ENCODE measurements at places on chromosomes 5 and 9.

GRCh38 chr5:32852535-32852934 is 141.4 kb downstream of the NPR3 start:
- DNase-seq: peak; percentile 54

DNA sequence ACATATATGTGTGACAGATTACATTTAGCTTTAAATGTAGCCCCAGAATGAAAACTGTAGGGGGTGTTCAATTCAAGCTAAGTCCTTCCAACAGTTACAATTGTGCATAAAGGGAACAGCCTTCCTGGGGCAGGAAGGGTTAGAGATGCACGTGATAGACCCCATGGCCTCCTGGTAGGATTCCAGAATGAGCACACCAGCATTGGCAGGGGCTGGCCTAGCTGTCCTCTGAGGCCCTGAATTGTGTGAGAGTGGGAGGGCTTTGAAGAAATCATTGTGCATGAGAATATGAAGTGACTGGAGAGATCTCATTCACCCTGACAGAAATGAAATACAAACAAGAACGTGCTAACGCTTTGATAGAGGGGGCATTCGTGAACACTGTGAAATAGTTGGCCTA is 663.8 kb upstream of the KLF4 start:
- DNase-seq: no peak

DNA sequence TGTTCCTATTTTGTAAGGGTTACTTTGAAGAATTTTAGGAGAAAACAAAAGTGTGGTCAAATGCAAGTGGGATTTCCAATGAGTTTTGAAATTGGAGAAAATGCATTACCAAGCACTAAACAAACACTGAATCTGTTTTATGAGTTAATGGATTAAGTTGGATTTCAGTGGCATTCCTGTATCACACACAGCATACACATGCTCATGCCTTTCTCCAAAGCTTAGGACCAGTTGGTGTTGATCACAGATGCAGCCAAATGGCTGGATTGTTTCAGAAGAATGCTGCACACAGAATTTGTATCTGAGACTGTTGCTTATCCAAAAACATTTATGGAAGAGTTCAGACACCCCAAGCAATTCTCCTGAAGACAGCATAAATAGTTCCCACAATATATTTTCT is 611.1 kb downstream of the ACTL7B start:
- no peak for DNase-seq

- no peak for DNase-seq
Observed at GRCh38 chr5:94326586-94326985, 291.8 kb downstream of the KIAA0825 start.

DNA sequence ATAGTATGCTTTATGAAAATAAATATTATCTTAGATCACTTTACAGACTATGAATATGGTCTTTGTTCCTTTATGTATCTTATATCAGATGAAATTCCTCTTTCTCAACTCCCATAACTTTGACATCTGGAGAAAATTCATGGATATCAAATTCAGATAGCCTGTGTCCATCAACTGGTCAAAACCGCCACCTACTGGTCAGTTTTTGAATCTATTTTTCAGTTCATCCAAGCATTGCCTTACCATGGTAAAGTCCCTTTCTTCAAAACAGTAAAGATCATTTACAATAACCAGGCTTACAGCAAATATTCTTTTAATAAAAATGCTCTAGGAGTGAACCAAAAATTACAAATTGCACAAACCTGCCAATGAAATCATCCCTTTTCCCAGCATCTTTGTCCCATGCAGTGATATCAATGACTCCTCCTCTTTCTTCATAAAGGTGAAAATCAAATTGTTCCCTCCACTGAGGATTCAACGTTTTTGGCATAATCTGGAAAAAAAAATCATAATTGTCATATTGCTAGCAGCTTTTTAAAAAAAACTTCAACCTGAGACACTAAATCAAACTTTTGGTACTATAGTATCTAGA is 290.5 kb downstream of the SLF1 start:
- DNase-seq: peak; percentile 55

Measured in NCI-H460 (cell line).